ENCODE measurements at places on chromosomes 11 and 22.

DNA sequence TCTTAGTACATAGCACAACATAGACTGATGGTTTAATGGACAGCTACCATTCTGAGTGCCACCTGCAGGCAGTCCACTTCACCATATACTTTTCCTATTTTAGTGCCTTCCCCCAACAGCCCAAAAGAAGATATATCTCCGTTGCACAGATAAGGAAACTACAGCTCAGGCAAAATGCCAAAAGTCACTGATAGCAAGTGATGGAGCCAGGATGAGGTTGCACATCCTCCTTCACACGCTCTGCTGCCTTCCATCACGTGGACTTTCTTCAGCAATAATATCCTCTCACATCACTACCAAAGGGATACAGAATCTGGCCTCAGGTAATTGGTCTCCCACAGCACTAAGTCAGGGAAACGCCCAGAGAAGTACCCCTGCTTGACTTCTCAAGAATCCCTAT, 7.5 kb downstream of the TCF20 start:
- DNase-seq = no peak

DNA sequence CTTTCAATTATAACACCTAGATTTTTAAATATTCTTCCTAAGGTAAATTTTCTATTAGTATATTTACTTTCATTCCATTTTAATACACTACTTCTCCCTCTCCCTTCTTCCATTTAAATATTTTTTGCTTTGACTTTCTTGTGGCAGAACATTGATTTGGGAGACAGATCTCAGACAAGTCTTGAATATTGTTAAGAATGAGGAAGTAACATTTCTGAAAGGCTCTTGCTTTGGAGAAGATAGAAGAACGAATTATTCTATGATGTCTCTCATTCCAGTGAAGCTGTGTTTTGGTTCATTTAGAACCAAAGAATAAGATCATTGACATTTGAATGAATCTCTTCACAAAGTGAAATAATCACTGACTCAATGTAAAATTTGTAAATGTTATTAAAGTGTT, 2.4 kb downstream of the IPO7 start:
- DNase-seq = no peak

DNA sequence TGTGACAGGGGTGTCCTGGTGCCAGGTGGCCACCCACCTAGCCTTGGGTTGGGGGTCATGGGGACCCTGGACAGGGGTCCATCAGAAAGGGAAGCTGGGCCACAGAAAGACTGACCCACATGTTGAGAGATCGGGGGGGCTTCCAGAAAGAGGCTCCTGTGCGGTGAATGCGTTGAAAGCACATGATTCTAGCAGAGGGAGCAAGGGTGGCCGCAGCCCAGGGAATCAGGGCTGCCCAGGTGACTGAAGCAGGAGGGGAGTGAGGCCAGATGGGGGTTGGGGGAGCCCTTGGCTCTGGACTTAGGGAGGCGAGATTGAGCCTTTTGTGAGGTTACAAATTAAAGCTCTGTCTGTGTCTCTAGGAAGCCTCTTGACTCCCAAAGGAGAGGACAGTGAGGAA, 80.7 kb downstream of the MORC2 start:
- DNase-seq = no peak

GRCh38 chr11:60777572-60777971, 7.6 kb upstream of the MS4A10 start:
- DNase-seq = no peak

DNA sequence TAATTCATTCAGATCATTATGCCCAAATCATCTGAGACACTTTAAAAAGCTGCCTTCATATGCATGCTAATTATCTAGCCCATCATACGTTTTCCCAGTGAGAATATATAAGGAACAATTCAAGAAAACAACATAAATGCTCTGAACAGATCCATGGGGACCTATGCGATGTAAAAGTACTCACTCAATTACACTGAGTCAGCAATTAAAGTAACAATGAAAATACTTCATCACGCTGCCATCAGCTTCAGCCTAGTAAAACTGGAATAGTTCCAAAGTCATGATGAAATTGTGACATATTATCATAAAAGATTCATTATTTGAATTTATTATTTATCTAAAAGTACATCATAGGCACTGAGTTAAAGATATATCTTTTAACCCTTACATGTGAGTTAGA, 3.7 kb upstream of the OR8K5 start:
- no peak for DNase-seq

GRCh38 chr11:15720460-15720859, 605.7 kb downstream of the INSC start:
- DNase-seq = no peak

GRCh38 chr11:66868726-66869566, 12.1 kb downstream of the LRFN4 start:
- peak; percentile 96 for DNase-seq

All from GM13976 (cell line).